ENCODE measurements at places on chromosomes 16 and 17. TPM values are rescaled to one million over a fixed set of nuclear protein-coding genes. Genes with fewer than 3 reads are reported as not detected.

Gene ASB16
- 2.1 TPM for total RNA-seq

Gene RNF166
- total RNA-seq, result 18.0 TPM

- H3K27ac ChIP-seq, result no peak overlapping the region
- H3K27me3 ChIP-seq, result no peaks in the 10 kb centered on the region
- DNase-seq, result no peak
- peaks cover 6% of the 10 kb centered on the region for H3K36me3 ChIP-seq
- no peak overlapping the region for H3K4me3 ChIP-seq
These were observed 33.1 kb downstream of the POLR3E start for GRCh38 chr16:22330326-22330725.

Gene C1QTNF8
- total RNA-seq, result not detected

GRCh38 chr17:8798846-8799569 is at the start of gene MFSD6L:
TSS of gene MFSD6L (minus strand) at chr17:8799365. CDS start at chr17:8799120, 245 bp downstream.
- no peaks in the 10 kb centered on the region for H3K36me3 ChIP-seq
- H3K4me1 ChIP-seq, result no peaks in the 10 kb centered on the region
- H3K4me3 ChIP-seq, result no peak within 1 kb of the TSS
- H3K27ac ChIP-seq, result no peak within 1 kb of the TSS

DNA sequence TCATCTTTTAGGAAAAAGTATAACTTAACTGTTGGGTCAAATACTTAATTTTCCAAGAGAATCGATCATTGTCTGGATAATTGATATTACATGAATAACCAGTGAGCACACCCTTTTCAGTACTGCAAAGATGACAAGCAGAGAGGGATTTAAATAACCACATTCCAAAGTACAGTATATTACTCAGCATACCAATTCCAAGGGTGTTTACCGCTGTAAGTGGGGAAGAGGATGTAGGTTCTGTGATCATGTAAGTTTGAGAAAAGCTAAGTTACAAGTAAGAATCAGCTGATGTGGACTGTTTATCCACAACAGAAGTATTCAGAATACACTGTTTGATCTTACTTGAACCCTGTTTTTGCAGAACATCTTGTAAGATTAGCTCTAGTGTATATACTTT is 6.1 kb downstream of the GDE1 start:
- H3K36me3 ChIP-seq, result peaks cover 4% of the 10 kb centered on the region
- no peak overlapping the region for H3K27ac ChIP-seq
- H3K27me3 ChIP-seq, result no peaks in the 10 kb centered on the region
- H3K4me3 ChIP-seq, result no peak overlapping the region
- no peaks in the 10 kb centered on the region for H3K4me1 ChIP-seq
- DNase-seq, result no peak

Gene NKD1
- 34.4 TPM for total RNA-seq

DNA sequence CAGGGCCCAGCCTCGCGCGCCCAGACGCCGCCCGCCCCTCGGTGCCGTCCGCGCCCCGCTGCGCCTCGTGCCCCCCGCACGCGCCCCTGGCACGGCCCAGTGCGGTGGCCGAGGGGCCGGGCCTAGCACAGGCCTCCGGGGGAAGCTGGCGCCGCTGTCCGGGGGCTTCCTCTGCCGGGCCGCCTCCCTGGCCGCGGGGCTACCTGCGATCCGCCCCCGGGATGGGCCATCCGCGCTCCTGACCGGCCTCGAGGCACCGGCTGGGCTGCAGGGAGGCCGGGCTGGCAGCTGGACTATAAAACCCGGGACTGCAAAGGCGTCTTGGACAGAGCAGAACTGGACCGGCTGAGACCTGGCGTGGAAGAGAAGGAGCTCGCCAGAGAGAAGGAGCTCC is 783 bp downstream of the BHLHA9 start:
- no peaks in the 10 kb centered on the region for H3K4me1 ChIP-seq
- no peak overlapping the region for H3K4me3 ChIP-seq
- H3K27me3 ChIP-seq, result no peaks in the 10 kb centered on the region
- no peak for DNase-seq
- no peak overlapping the region for H3K27ac ChIP-seq
- no peaks in the 10 kb centered on the region for H3K36me3 ChIP-seq
